ENCODE measurements at places on chromosomes 3 and 15.

DNA sequence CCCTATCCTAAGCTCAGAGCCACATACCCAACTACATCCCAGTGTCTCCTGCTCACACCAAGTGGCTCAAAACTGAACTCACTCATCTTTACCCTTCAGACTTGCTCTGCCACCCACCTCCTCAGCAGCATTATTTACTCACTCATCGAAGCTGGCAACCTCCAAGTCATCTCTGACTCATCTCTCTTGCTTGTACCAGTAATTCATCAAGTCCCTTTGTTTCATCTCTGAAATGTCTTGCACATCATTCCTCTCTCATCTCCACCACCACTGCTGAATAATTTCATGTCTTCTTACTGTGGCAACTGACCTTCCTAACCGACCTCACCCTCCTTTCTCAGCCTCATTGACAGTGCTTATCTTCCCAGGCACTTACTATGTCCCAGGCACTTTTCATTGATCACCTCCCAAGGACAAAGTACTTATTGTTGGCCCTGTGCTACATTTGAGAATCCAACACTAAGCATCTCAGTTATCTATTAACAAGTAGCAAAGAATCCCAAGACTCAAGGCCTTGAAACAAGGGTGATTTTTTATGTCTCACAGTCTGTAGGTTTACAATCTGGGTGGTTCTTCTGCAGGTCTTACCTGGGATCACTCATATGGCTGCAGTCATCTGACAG lies 82.0 kb downstream of the MRPL46 start:
- peak; percentile 19 for DNase-seq

GRCh38 chr3:62277986-62278385 lies 95.4 kb downstream of the FEZF2 start:
- DNase-seq, result no peak

DNA sequence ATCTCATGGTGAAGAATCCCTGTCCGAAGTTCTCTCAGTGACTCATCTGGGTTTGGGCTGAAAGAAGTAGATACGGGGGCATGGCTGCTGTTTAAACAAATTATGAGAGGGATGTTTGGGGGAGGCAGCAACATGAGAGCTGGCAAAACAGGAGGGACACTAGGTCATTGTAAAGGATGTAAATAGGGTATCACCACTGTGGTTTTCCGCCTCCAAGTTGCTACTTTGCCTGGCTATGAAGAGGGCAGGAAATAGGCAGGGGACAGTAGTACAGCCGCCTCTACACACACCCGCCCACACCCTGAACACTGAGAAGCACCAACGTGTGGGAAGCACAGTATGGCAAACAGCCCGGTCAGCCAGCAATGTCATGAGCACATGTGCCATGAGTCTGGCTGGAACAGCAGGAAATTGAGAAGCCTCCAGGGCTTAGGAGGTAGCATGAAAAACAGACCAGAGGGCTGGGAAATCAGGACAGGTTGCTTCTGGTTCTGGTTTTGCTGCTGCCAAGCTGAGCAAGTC lies 17.1 kb downstream of the HEXA start:
- DNase-seq, result peak; percentile 39

GRCh38 chr15:75036212-75036616 lies 12.8 kb downstream of the PPCDC start:
- DNase-seq, result no peak
